ENCODE measurements at places on chromosomes 11 and 22.
A peak's percentile ranks its signal among the peaks of the same experiment; 100 is the strongest.

DNA sequence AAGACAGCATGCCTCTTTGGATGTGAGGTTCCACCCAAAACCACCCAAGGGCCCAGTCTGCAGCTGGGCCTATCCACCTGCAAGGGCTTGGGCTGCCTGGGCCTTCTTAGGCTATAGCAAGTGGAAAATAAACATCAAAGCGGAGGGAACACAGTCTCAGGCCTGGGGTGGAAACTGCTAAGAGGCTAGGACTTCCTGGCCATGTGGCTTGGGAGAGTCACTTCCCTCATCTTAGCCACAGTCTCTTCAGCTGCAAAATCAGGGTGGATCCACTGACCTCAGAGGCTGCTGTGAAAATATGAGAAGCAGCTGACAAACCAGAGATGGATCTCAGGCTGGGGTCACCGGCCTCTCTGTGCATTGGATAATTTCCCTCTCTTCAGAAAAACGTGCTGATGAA is 30.6 kb upstream of the TFIP11 start:
- DNase-seq, result peak; percentile 4

DNA sequence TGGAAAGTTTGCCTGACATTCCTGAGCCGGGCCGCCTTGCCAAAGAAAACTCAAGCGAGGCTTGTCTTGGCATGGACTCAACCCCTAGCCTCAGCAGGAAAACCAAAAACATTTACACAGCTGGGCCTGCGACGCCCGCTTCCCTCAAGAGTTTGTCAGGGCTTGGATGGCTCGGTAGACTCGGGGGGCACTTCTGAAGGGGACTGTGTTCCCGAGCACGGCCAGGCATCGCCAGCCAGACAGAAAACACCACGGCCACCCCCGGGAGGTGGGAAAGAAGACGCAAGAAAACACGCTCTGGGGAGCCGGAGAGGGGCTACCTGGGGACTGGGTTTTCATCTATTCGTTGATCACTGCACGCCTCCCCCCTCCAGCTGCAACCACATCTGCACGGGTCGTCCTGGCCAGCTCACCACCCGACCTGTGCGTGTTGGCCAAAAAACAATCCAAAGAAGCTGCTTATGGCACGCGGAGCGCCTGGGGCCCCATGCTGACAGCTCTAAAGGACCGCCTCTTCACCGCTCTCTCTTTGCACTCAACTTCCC is 380.7 kb downstream of the MN1 start:
- no peak for DNase-seq

GRCh38 chr11:57425565-57426438 is 1.1 kb downstream of the SLC43A3 start:
- DNase-seq, result no peak

GRCh38 chr22:24504540-24504939 is 9.4 kb downstream of the UPB1 start:
- no peak for DNase-seq

DNA sequence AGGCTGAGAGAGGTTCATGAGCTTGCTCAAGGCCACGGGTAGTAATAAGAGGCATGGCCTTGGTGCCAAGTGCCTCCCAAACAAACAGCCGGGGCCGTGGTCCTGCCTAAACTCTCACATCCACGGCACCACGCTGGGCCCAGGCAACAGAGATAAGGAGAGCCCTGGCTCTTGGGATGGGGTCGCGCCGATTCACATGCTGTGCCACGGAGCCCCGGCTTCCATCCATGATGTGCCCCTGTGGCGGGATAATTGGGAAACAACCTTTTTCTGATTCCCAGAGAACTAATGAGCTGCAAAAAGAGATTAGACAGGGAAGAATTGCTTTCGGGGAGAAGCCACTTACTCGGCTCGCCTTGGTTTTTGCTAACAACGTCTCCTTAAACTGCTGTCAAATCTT is 22.0 kb downstream of the TP53AIP1 start:
- DNase-seq, result no peak

- DNase-seq, result no peak
Measured at GRCh38 chr22:40898850-40899357, 37.0 kb upstream of the DNAJB7 start.

GRCh38 chr11:2409126-2409525 is 8.6 kb downstream of the TSSC4 start:
- DNase-seq, result no peak

- no peak for DNase-seq
Measured at GRCh38 chr22:37240240-37240940, 3.7 kb downstream of the RAC2 start.

GRCh38 chr22:22871536-22872278 is 15.9 kb upstream of the IGLL5 start:
- no peak for DNase-seq

GRCh38 chr11:12116425-12117032 is 6.1 kb downstream of the MICAL2 start:
- DNase-seq, result no peak

DNA sequence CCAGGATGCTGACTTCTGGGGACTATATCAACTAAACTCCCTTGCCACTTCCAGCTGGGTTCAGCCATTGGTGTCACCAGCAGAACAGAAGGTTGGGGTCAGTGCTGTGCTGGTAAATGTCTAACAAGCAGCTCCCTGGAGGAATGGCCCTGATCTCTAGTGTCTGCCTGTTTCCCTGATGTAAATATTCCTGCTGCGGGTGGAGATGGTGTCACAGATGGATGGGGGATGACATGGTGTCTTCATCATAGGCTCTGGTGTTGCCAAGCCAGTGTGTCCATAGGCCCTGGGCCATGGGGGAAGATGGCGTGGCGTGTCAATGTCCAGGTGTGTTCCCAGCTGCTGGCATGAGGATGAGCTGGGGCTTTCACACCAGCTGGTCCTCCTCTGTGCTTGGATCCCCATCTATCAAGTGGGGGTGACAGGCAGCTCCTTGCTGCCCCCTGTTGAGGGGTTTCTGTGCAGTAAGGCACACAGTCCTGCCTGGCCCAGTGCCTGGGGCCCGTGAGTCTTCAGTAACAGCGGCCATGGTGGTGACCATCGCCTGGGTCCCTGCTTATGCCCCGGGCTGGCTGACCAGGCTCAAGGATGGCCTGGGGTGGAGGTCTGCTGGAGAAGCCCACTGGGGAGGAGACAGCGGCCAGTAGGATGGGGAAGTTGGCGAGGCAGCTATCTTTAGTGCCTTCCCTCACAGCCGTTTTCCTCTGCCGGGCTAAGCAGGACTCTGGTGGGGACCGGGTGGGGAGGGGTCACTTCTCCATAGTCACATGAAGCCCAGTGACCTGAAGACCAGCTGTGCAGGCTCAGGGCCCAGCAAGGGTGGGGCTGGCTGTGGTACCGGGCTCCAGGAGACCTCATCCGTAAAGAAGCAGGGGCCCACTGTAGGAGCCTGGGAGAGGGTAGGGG is 12.7 kb downstream of the RPL3 start:
- peak; percentile 30 for DNase-seq

GRCh38 chr11:92388380-92388779 is 163.8 kb downstream of the FAT3 start:
- DNase-seq, result no peak

DNA sequence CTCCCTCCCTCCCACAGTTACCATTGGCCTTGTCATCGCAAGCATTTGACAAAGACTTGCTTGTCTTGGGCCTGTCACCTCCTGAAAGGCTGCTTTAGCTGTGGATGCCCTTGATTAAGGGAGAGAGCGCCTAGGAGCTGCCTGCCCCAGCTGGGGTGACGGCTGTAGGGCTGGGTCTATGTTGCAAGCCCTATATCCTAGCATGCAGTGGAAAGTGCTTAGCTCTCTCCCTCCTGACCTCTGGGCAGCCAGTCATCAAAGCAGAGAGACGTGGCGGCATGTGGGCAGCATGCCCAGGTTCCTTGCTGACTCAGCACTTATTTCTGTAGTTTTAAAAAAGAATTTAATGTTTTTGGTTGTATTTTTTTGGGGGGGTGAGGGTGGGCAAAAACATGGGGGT is 75.9 kb downstream of the BARX2 start:
- no peak for DNase-seq

- no peak for DNase-seq
Measured at GRCh38 chr22:17083811-17084441, 874 bp upstream of the IL17RA start.

- no peak for DNase-seq
Measured at GRCh38 chr11:75135651-75136050, 15.3 kb upstream of the SLCO2B1 start.

DNA sequence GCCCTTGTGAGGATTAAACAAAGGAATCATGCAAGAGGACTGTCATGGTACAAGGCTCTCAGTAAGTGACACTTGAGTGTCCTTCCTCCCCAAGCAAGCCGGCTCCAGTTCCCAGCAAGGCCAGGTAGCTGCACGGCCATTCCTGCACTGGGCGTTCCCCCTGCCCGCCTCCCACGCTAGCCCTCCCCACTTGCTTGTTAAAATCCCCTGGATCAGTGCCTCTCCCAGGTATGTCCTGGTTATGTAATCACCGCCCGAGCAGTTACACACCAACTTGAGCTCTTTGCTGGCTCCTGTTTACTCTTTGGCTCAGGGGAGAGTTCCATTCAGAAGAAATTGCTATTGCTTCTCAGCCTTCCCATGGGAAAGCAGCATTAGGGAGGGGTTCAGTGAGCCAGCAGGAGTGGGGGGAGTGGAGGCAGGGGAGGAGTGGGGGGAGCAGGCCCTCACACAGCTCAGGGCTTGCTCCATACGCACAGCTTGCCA is 19.4 kb upstream of the MYEOV start:
- DNase-seq, result no peak

DNA sequence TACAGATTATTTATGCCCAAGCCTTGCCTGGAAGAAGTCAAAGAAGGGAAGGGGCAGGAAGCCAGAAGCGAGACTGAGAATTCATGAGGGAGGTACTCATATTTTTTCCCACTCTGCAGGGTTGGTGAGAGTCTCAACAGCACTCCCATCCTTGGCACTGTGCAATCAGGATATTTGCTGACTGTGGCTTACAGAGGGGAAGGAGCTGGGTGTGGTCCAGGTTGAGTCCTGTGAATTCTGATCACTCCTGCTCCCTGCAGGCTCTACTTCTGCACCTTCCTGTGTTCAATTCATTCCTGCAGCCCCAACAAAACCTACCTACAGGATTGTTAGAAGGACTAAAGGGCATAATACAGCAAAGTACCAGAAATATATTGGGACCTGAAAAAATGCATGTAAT is 530.5 kb downstream of the INSC start:
- DNase-seq, result no peak

DNA sequence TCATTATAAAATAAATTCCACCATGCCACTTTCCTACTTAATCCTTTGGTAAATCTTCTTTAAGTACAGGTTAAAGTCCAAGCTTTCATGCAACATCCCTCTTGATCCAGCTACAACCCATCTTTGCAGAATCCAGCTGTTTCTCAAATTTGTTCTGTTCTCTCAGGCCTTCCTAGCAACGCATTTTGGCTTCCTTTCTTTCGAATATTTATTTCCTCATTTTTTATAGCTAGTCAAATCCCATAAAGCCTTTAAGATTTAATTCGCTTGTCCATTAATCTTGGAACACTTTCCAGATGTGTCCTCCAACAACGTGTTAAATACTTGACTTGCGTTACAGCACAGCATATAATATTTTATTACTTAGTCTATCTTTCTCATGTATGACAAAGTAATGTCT is 600.1 kb upstream of the CHORDC1 start:
- DNase-seq, result no peak

GRCh38 chr22:25542191-25542590 is 22.3 kb upstream of the GRK3 start:
- DNase-seq, result no peak

- DNase-seq, result no peak
Measured at GRCh38 chr22:29555065-29555644, 1.6 kb upstream of the THOC5 start.

DNA sequence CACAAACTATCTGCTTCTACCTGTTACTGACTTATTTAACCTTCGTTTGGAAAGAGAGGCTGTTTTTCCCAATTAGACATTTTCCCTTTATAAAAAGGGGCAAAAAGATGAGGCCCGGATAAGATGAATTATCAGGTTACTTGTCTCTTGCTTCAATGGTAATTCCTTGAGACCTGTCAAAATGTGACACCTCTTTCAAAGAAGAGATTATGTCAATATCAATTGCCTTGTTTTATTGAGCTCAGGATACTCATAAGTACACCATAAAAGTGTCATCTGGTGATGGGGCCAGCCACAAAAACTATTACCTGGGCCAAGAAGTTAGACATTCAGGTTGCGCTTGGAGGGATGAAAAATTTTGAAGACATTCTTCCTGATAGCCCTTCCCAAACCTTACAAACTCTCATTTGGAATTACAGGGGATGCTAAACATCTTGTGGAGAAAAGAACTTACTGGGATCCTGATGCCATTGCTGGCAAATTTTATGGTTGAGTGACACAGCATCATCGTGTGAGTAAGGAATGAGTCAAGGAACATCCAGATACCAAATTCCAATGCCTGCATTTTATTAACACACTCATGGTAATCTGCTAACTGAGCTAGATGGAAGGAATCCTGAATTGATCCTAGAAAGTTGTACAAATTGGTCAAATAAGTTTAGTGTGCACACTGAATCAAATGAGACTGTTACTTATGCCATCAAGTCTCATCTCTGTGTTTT is 1071.2 kb downstream of the LRRC4C start:
- DNase-seq, result no peak

DNA sequence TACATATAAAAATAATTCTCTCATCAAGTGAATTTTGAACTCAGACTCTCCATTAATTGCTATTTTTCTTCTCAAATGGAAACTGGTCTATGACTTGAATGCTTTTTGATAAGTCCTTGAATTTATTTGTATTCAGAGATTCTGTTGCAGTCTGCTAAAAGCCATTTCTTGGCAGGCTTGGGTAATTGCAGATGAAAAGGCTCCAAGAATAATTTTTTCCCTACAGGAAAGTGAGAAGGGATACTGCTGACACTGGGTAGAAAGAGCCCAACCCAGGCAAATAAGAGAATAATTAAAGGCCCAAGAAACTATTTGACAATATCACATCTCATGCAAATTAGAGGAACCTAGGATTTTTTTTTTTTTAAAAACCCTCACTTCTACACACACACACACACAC is 246.5 kb upstream of the DDI1 start:
- no peak for DNase-seq

DNA sequence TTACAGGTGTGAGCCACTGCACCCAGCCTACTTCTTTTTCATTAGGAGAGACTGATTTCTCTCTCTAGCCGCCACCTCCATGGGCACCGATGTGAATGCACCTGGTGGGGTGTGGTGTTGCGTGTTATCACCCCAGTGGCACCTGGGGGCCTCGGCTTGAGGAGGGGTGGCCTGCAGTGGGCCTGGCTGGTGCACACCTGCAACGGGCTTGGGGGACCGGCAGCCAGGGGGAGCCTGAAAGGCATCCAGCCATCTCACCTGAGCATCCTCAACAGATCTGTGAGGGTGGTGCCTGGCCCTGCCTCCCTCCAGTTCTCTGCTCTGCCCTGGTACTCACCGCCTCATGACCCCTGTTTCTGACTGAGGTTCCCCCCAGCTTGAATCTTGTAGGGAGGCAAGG is 108.9 kb downstream of the ARHGAP8 start:
- no peak for DNase-seq

- DNase-seq, result no peak
Measured at GRCh38 chr22:19793661-19794310, 33.2 kb downstream of the TBX1 start.

Measured in stimulated activated CD8-positive, alpha-beta memory T cell treated with anti-CD3 and anti-CD28 coated beads, Interleukin-12 subunit alpha, Interleukin-12 subunit beta, amount 100 ng/mL, for 4 hours (primary cell).